ENCODE measurements at places on chromosomes 16 and 17.

DNA sequence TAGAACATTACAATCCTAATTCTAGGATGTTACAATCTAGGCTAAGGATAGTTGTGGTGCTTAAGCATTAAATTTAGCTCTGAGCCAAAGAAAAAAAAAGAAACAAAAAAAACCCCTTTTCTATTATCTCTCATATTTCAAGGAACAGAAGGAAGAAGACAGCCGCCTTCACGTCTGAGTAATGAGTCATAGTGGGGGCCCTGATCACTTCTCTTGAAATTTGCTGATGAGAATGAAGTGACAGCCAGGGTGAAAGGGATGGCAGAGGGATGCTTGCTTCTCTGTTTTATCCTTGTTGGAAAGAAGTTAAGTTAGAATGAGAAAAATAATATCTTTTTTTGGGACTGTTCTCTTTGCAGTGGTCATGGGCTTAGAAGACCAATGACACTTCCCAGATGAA lies 82.6 kb upstream of the MPHOSPH6 start:
- no peak for DNase-seq

DNA sequence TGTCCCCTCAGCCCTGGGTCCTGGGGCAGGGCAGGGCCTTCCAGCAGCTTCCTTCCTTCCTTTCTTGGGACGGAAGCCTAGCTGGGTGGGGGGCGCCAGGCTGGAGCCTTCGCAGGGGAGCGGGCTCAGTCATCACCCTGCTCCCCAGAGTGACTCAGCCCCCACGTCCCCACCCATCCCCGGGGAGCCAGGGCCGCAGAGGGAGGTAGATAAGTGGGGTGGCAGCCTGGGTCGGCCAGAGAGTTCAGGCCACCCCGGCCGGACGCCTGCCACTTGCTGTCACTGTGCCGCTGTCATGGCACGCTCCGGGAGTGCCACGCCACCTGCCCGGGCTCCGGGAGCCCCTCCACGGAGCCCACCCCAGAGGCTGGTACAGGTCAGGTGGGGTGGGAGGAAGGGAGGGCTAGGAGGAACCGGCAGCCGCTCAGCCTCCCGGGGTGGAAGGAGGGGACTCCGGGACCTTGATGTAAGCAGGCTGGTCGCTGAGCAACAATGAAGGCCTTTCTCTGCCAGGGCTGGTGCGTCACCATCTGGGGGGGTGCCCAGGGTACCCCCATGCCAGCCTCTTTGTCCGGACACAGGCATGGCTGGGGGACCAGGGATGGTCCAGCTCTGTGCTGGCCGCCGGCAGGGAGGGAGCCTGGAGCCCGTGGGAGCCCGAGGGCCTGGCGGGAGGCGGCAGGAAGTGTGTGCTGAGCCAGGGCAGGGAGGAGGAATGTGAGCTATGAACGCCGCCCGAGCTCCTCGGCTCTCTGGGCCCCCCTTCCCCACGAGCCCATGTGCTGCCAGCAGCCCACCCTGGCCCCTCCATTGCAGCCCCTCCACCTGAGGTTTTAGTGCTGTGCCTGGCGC lies 6.6 kb downstream of the NHERF2 start:
- no peak for DNase-seq

- DNase-seq = no peak
These were observed 168.2 kb upstream of the ZNF267 start for GRCh38 chr16:31705371-31705770.

GRCh38 chr16:82643936-82644630 lies 17.3 kb downstream of the CDH13 start:
- no peak for DNase-seq
